ENCODE measurements at places on chromosomes 16 and 17. TPM values are rescaled to one million over a fixed set of nuclear protein-coding genes. Genes with fewer than 3 reads are reported as not detected.

GRCh38 chr16:66516509-66516807 lies 33.5 kb downstream of the TK2 start:
- DNase-seq, result no peak

- DNase-seq, result no peak
Measured at GRCh38 chr16:68227850-68228553, 7.9 kb downstream of the ESRP2 start.

PERCC1 gene
- total RNA-seq, result not detected

SCGB1C2 gene
- total RNA-seq, result not detected

PDILT gene
- total RNA-seq, result not detected

DNA sequence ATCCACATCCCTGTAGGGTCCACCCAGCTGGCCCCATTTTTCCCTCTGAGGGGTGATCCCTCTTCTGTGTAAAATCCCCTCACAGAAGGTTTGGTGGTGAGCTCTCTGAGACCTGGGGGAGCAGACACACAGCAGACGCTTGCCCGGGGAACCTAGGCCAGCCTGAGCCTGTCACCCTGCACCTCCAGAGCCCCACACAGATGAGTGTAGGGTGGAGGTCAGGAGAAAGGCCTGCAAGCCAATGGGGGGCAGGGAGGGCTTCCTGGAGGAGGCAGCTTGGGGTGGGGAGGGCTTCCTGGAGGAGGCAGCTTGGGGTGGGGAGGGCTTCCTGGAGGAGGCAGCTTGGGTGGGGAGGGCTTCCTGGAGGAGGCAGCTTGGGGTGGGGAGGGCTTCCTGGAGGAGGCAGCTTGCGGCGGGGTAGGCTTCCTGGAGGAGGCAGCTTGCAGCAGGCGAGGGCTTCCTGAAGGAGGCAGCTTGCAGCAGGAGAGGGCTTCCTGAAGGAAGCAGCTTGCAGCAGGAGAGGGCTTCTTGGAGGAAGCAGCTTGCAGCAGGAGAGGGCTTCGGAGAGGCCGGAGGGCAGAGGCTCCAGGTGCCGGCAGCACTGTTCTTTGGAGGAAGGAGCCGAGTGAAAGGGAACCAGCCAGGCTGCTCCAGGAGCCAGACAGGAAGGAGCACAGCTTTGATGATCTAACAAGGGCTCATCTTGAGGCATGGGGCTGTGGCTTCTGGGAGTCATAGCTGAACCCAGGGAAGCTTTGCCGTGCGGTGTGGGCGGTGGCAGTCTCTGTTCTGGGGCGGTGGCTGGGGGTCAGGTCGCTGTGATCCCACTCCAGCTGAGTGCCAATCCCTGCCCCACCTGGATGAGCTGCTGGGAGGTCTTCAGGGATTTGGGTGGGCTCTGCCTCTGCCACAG lies 83.7 kb upstream of the ZNF469 start:
- DNase-seq, result no peak

GRCh38 chr16:62676306-62676705 lies 640.1 kb upstream of the CDH8 start:
- DNase-seq, result no peak

GRCh38 chr17:2271985-2272702 lies 31.4 kb downstream of the SMG6 start:
- no peak for DNase-seq

GRCh38 chr16:48133455-48134211 lies 22.2 kb downstream of the ABCC12 start:
- DNase-seq, result no peak

DNA sequence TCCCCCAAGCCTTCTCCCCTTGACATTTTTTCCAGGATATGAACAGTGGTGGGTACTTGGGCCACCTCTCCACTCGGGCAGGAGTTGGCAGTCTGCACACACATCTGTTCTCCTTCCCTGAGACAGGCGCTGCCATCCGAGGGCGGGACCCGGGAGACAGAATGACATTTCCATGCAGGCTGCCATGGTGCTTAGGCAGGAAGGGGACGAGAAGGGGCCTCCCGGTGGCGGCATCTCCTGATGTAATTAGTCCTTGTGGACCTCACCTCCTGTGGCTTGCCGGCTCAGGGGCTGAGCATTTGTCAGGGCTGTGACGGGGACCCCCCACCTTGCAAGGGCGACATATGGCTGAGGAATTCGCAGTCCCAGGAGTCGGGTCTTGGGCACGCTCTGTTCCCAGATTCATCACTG lies 197.2 kb downstream of the FOXL1 start:
- no peak for DNase-seq

GRCh38 chr17:9271989-9272388 lies 250.7 kb downstream of the NTN1 start:
- DNase-seq, result no peak

DNA sequence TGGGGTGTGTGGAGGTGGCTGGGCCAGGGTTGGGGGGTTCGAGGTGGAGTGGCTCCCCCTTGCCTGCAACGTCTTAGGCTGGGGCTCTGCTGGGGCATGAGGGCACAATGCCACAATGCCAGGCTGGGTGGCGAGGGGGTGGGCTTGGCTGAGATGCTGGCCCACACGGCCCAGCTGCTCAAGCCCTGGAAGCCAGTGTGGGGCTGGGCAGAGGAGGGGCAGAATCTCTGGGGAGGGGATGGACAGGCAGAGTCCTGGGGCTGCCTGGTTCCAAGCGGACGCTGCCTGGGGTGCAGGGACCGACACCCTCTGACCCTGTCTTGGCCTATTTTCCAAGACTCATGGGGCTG lies 37.5 kb upstream of the SSTR5 start:
- DNase-seq, result no peak

GNAO1 gene
- 0.56 TPM for total RNA-seq

GRCh38 chr16:1688807-1689560 lies 10.9 kb downstream of the JPT2 start:
- no peak for DNase-seq

- peak; percentile 54 for DNase-seq
Measured at GRCh38 chr17:9002227-9002605, 19.1 kb upstream of the NTN1 start.

DNA sequence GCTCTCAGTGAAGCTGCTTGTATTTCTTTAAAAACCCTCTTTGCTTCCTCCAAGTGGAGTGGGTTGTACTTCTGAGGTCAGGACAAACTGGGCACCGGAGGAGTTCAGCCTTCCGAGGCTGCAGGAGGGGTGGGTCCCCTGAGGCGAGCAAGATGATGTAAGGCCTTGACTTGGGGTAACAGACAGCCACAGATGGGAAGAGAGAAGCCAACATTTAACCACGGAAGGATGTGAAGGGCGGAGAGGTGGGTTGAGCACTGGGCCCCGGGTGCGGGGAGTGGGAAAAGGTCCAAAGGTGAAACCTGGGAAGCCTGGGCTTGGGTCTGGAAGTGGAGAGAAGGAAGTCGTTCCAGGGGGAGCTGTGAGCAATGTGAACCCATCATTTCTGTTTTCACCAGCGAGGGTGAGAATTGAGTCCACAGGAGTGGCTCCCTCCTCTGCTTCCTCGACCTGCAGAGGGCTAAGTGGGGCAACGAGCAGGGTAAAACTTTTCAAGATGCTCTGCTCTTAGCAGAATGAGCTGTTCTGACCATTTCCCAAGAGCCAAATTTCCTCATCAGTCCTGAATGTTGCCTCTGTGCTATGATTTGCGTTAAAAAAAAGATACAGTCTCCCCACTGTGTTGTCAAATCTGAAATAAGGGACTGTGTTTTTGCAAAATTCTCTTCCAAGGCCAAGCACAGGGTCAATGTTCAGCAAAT lies 137.7 kb upstream of the CRHR1 start:
- DNase-seq, result no peak

PLXDC1 gene
- total RNA-seq, result 17.1 TPM

DNA sequence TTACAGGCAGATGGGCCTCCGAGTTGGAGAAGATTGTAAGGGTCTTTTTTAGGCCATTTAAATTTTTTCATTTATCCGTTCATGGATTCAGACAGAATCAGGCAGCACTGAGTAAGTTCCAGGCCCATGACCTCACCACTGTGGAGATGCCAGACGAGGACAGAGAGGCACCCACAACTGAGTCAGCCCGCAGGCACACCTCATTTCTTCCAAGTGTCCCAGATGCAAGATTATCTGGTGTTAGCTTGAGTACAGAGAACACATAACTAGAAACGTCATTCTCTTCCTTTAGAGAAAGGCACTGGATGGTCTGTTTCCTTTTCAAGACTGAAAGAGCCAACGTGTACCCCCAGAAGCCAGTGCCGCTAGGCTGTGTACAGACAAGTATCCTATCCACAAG lies 16.9 kb downstream of the CLEC16A start:
- no peak for DNase-seq

GRCh38 chr17:15350777-15351477 lies 9.5 kb upstream of the TEKT3 start:
- no peak for DNase-seq

DNA sequence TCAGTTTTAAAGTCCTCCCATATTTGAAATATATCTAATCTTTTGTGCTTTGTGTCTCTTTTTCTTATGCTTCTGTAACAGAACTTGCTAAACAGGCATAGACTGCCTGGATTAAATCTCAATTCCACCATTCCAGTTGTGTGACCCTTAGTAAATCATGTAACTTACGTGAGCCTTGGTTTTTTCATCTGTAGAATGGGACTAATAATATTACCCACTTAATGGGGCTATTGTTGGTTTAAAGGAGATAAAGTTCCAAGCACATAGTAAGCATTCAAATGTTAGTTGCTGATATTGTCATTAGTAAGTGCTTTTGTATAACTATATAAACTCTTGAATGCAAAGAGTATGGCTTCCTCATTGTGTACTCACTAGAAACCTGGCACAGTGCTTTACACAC lies 5.9 kb upstream of the VWA3A start:
- no peak for DNase-seq

RAMP2 gene
- 2.4 TPM for total RNA-seq

- DNase-seq, result no peak
Measured at GRCh38 chr16:67530013-67530939, 1.6 kb downstream of the RIPOR1 start.

DNA sequence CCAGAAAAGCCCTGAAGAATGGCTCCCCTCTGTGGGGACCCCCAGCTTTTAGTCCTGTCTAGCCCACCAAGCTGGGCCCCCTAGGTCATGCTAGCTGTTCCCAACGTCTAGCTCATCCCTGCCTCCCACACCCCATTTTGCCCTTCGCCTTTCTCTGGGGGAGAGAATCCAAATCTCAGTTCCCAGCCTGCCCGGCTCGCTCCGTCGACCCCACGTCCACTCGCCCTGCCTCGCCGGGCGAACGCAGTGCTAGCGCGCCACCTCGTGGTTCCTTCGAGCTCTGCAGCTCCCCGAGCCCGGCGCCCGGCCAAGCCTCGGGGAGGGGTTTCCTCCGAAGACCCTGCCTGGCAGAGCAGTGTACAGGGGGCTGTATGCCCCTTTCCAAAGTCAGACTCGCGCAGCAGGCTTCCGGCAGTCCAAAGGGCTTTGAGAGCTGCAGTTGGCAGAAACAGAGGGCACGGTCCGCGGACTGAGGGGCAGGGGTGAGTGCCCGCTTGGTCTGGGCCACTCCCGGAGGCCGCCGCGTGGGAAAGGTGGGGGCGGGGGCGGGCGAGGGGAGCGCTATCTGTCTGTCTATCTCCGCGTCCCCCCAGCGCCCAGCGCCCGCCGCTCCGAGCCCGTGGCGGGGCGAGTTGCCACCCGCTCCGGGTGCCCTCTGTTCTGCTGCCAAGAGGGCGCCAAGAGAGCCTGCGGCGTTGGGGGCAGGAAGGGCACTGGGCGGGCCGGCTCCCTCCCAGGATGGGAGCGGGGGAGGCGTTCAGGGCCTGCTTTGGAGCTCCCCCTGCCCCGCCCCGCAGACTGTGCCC lies 1.7 kb upstream of the DLX3 start:
- DNase-seq, result no peak

DNA sequence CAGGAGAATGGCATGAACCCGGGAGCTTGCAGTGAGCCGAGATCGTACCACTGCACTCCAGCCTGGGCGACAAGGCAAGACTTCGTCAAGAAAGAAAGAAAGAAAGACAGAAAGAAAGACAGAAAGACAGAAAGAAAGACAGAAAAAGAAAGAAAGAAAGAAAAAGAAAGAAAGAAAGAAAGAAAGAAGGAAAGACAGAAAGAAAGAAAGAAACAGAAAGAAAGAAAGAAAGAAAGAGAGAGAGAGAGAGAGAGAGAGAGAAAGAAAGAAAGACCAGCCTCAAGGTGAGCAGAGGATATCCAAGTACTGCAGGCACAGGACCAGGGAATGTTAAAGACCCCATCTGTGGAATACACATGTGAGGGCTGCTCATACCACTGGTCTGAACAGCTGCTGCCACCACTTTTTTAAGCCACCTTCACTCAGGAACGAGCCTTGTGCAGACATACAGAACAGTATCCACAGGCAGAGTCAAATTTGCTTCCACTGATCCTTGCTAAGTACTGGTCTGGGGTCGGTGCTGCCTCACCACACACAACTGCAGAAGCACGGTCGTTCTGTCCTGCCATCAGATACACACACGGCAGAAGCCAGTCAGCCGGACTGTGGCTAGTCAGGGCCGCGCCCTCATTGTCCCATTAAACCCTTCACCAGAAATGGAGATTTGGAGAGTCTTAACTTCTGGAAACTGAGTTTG lies 7.7 kb downstream of the RAB5C start:
- DNase-seq, result no peak

DNA sequence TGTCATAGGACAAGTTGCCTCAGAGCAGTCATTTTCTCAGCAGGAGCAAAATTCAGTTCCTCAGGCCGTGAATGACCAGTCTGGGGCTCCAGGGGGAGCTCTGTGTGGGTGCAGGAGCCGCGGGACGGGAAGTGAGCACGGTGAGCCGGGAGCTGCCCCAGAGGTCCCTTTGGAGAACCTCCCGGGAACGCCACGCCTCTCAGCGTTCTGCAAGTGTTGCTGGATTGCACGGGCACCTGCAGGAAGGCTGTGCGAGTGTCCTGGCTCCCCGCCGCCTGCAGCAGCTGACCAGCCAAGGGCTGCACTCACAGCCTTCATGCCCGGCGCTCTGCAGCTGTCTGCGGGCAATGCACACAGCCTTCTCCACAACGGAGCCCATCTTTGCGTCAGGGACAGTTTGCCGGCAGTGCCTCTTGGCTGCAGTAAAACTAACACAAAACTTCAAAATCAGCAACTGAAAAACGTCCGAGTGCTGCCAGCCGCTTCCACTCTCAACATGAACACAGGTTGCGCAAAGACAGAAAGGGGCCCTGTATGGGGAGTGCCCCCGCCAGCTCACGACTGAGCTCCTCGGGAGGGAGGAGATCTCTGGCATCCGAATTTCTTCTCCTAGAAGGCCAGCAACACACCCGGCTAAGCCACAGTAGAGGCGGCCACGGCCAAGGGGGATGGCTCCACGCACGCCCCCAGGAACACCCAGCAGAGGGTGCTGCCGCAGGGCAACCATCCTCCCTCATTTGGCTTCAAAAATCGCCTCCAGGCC lies 16.0 kb downstream of the NDUFAF8 start:
- no peak for DNase-seq

DNA sequence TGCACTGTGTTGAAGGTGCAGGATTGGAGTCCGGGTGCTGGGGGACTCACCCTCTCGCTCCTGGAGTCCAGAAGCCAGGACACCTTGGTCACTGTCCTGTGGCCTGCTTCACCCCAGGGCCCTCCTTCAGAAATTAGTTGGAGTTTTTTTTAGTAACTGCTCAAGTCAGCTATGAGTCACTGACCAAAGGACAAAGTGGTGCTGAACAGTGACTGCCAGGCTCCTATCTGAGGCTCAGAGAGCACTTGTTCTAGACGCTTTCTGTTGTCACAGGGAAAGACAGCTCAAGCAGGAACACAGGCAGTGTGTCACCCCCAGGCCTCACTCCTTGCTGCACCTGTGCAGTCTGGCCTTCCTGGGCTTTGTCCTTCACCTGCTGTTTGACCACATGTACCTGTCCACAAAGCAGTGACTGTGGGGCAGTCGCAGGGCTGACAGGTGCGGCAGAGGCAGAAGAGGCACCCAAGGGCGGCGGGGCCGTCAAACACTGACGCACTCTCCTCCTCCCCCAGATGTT lies 4.1 kb upstream of the FAAP100 start:
- no peak for DNase-seq

Measured in osteocyte (in vitro differentiated cells).